ENCODE measurements at places on chromosomes 11 and 22.
A peak's percentile ranks its signal among the peaks of the same experiment; 100 is the strongest.

DNA sequence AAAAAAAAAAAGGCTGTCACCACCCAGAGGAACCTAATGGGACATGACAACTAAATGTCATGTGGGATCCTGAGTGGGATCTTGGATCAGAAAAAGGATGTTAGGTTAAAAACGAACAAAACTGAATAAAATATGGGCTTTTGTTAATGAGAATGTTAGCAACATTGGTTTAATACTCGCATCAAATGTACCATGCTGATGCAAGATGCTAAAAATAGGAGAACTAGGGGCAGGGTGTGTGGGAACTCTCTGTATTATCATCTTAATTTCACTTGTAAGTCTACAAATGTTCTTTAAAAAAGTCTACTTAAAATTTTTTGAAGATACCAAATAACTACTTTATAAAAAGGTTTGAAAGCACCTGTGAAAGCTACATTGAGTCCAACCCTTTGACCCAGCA, 88.8 kb upstream of the PRR5 start:
- DNase-seq, result no peak

DNA sequence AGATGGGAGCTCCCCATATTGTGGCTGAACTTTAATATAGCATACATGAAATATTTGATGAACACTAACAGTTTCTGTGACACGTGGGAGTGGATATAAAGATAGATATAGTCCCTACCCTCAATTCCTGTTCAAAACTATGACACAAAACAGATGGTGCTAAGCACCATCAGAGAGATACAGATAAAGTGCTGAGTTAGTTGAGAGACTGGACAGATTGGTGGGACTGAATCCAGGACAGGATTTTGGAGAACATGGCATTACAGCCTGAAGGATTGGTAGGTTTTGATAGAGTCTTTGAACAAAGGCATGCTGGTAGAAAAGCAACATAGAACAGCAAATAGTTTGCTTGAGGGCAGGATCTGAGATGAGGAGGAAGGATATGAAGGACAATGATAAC, 215.1 kb upstream of the SORL1-AS1 start:
- no peak for DNase-seq

DNA sequence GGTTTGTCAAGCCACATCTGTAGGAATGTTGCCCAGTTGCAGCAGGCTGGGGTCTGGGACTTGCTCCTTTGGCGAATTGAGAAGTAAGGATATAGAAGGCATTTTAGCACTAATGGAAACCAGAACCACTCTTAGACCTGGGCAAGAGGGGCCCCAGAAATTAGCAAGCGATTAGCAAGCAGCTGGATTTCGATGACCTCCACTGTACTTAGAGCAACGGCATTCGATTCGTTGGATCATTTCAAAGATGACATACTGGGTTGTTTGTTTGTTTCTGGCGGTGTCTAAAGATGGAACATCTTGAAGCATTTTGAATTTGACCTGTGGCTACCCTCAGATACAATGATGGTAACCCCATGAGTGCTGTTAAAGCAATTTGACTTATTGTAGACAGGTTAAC, 1.2 kb upstream of the CDPF1 start:
- DNase-seq, result no peak

DNA sequence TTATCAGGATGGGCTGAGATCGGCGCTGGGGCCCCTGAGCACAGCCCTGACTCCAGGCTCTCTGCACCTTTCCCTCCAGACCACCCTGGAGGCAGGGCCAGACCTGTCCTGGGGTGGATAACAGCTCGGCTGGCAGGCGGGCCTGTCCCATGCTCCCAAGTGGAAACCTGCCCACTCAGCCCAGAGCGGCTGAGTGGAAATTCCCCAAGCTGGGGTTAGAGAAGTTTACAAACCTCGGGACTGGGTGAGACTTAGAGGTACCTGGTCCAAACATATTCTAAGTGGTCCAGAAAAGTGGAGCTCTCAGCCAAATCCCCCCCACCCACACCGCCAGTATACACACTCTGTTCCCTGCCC, 4.8 kb upstream of the FXYD2 start:
- DNase-seq, result no peak

DNA sequence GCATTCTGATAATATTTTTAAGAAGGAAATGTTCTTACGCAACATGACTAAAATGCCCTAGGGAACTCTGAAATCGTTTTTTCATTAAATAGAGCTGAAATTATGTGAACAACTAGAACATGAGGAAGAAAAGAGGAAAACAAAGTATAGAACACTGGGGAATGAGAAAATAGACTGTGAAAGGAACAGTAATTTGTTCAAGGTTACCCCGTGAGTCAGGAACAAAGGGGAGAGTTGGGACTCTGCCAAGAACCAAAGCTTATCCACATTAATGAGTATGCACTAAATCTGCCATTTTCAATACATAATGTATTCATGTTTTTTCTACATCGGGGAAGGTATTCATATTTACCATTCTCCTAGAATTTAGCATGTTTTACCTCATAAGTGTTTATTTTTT, 961.8 kb upstream of the CCDC90B start:
- DNase-seq, result no peak

GRCh38 chr11:83033972-83034672, 37.6 kb downstream of the RAB30 start:
- peak; percentile 32 for DNase-seq

GRCh38 chr22:39184586-39185577, 32.4 kb upstream of the CBX7 start:
- DNase-seq, result no peak

- no peak for DNase-seq
Measured at GRCh38 chr11:10473371-10473770, 18.3 kb downstream of the AMPD3 start.

GRCh38 chr11:71307811-71308645, 55.7 kb upstream of the SHANK2 start:
- no peak for DNase-seq

DNA sequence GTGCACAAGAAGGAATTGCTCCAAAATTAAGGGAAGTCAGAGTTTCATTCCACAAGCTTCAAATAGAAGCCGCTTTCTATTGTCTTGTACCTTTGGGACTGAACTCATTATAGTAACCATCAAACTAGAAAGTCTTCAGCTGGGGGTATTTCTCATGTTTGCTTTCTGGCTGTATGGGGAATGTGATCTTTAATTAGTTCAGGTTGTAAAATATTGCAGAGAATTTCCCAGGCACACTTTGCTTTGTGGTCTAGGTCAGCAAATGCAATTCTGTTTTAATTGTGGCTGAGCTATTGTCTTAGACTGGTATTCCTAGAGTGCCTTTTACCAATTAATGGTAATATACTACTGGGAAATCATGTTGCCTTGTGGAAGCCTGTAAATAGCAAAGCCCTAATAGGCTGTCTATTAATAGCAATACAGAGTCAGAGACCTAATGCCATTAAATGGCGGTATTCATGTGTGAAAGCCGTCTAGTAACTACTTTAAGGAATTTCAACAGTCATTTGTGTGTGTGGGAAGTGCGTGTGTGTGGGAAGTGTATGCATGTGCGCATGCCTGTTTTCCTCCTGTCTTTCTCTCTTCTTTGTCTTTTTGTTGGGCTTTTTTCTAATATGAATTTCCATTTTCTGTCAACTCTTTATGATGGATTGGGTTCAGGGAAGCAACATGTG, 276.6 kb downstream of the FAT3 start:
- no peak for DNase-seq

DNA sequence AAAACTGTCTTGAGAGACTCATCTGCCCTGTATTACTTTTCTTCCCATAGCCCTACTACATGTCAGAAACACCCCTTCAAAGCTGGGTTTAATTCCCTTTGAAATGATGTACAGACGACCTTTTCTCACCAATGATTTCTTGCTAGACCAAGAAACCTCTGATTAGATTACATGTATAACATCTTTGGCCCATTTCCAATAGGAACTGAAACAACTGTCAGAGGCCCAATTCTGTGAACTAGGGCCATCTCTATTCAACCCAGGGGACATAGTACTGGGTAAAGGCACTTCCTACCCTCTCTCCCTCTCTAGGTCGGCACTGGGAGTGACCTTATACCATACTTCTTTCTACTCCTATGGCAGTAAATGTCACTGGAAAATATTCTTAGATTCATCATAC, 19.4 kb downstream of the NPAT start:
- DNase-seq, result no peak

DNA sequence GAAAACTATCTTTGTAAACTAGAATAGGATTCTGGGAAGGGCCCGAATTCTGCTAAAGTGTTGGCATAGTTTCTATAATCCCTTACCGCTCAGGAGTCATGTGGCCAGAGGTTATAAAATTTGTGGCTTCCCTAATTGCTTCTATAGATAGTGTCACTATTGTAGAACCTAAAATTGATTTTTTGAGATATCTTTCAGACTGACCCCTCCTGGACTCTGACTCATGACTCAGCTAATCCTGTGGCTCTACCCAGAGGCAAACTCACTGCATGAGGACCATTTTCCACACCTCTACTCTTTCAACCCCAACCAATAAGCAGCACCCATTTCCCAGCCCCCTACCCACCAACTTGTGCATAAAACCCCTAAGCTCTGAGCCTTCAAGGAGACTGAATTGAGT, 61.8 kb upstream of the PRSS23 start:
- DNase-seq, result no peak

GRCh38 chr22:41862530-41863266, 29.8 kb downstream of the SREBF2 start:
- DNase-seq, result peak; percentile 34

DNA sequence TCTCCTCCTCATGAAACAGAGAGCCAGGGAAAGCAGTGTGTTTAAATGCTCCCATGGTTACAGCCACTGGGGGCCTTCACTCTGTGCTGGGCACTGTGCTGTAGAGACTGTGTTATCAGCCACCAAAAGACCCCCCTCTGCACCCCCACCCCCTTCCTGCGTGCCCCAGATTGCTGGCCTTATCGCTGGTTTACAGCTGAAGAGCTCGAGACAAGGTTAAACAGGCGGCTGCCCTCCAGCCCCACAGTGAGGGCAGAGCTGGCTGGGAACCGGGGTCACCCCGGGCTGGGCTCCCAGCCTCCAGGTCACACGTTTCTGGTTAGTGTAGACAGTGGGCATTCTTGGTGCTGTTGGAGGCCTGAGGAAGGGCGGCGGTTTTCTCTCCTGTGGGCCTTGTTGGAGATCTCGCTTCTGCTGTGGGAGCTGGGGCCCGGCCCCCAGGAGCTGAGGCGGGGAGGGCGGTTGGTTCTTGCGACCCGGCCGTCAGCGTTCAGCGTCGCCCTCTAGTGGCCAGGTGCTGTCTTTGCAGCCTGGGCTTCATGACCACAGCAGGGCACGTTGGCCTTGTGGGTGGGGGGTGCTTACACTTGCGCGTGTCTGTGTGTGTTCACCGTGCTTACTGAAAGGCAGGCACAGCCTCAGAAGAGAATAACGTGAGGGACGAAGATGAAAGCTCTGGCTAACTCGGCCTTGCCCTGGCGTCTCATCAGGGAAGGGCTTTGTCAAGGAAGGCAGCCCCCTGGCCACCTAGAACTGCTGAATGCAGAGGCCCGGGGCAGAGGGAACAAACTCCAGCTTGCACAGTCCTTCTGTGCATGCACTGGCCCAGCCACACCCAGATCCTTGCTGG, 40.8 kb downstream of the TBC1D22A start:
- no peak for DNase-seq

DNA sequence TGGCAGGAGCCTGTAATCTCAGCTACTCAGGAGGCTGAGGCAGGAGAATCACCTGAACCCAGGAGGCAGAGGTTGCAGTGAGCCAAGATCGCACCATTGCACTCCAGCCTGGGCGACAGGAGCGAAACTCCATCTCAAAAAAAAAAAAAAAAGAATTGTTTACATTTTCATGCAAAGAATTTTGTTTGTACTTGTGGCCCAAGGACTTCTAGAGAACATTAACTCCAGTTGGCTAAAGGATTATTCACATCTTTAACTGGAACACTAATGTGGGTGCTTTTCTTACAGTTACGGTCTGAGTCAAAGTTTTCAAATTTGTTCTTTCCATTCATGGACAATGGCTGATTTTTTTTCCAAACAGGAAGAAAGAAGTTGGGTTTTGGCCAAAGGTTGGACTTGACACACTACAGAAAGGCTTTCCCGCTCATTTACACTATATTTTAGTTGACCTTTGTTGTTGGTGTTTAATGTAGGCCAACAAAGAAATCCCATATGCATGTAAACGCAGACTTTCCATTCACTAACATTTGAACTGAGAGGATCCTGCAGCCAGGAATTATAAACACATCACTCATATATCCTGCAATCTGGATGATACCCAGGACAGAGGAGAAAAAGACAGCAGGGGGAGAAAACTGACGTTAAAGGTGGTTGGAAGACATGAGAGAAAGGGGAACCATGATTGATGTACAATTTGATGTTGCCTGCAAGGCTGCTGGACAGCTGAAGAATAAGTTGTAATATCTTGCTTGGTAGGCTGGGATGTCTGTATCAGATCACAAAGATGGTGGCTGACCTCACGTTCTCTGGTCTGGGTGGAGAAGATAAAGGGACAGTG, 13.1 kb downstream of the POU2AF1 start:
- no peak for DNase-seq

GRCh38 chr11:116925050-116925449, 87.6 kb upstream of the APOA1 start:
- DNase-seq, result no peak

GRCh38 chr11:72293391-72293790, 49.4 kb upstream of the PHOX2A start:
- DNase-seq, result no peak

DNA sequence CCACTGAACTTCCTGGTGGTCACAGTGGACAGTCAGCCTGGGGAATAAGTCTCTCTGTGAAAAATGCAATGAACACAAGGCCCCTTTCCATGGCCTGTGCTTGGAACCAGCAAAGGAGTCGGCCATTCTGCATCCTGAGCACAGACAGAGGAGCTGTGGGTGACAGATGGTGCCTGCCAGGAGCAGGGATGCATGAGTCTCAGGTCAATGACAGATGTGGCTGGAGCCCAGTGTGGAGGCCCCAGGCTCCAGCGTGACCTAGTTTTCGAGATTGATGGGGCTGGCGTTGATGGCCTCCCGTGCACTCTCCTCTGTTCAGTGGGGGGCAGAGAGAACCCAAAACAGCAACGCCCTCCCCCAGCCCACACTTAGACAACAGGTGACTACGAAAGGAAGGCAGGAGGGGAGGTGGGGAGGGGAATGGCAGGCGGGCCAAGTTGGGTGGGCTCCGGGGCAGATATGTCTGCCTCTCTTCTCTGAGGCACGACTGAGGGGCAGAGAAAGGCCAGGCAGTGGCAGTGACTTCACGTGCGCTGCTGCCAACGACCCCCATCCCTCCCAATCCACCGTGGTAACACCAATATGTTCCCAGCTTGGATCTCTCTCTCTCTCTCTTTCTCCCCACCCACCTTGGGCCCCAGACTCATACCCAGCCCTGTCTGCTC, 34.4 kb upstream of the CD5 start:
- DNase-seq, result no peak

- DNase-seq, result no peak
Measured at GRCh38 chr11:76266286-76267100, 60.2 kb upstream of the WNT11 start.

DNA sequence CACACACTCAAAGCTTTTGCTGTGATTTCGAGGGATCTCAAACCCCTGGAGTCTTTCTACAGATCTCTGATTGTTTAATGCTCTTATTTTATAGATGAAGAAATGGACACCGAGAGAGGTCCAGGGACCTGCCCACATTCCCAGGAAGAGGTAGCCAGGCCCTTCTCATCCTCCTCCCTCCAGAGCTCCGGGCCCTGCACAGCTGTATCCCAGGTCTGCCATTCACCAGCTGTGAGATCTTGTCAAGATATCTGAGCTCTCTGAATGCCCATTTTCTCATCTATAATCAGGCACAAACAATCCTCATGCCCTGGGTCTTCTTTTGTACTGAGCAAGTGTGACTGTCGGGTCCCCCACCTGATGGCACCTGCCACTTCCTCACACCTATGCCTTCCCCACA, 98.2 kb upstream of the ALX4 start:
- no peak for DNase-seq
